T-helper 9 cell (primary cell): ENCODE measurements at places on chromosomes 7 and 10.

GRCh38 chr7:70574970-70575799 is 556.8 kb upstream of the GALNT17 start:
- DNase-seq = no peak

GRCh38 chr10:30583778-30584415 is 45.7 kb downstream of the LYZL2 start:
- DNase-seq = no peak

- DNase-seq = no peak
Observed at GRCh38 chr10:131998050-131998844, 16.5 kb upstream of the BNIP3 start.

- no peak for DNase-seq
Observed at GRCh38 chr7:1253681-1254181, 21.1 kb downstream of the UNCX start.

- DNase-seq = no peak
Observed at GRCh38 chr10:77577666-77578229, 59.9 kb downstream of the KCNMA1 start.

GRCh38 chr10:6739530-6740174 is 159.6 kb upstream of the PRKCQ start:
- DNase-seq = no peak

DNA sequence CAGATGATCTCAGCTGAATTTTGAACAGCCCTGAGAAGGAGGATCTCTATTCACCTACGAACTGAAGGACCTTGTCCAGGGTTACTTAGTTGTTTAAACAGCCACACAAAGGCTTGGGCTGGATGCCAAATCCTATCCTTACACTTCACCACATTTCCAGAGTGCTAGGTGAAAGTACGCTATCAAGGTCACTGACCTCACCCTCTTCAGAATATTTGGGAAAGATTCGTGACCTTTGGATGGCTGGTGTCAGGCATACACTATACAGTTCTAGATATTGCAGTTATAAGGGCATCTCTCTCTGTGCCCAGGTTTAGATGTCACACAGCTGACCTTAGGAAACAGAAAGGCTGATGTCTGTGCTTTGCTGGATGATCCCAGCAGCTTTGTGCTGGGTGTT is 61.2 kb upstream of the ABLIM1 start:
- no peak for DNase-seq

GRCh38 chr10:116171505-116171904 is 101.5 kb downstream of the GFRA1 start:
- no peak for DNase-seq
